BJ (cell line): ENCODE measurements at places on chromosomes 1 and 21.

GRCh38 chr1:115145226-115145625 is 55.9 kb upstream of the TSPAN2 start:
- no peak for DNase-seq

- no peak for DNase-seq
Measured at GRCh38 chr1:238370599-238370998, 479.9 kb upstream of the ZP4 start.

- DNase-seq: no peak
Measured at GRCh38 chr1:163706915-163707314, 385.2 kb downstream of the NUF2 start.

DNA sequence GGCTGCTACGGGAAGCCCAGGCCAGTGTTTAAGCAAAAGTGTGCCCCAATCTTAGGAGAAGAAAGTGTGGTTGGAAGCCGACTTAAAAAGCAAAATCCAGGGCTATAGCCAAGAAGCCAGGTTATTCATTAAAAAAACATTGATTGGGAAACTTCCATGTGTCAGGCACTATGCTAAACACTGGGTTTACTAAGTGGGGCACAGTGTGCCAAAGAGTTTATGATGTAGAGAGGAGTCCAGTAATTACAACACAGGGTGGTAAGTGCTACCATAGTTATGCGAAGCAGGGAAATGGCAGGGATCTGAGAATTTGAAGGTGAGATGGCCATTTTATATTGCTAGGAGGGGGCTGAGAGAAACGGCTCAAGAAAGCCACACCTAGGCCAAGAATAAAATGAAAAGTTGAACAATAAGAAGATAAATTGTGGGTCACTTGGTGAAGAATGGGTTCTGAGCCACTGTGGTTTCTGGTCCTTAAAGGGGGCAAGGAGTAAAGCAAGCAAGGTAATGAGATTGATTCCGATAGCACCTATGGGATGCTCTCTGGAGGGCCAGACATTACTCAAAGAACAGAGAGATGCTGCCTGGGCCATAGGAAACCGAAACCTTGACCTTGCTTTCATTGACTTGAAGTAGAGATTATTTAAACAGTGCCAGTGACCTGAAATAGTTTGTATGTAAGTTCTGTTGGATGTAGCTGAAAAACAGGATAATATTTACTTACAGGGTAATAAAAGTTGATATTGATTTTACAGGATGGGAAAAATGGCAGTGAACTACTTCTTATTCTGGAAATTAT is 177.8 kb downstream of the GIPC2 start:
- DNase-seq: no peak

DNA sequence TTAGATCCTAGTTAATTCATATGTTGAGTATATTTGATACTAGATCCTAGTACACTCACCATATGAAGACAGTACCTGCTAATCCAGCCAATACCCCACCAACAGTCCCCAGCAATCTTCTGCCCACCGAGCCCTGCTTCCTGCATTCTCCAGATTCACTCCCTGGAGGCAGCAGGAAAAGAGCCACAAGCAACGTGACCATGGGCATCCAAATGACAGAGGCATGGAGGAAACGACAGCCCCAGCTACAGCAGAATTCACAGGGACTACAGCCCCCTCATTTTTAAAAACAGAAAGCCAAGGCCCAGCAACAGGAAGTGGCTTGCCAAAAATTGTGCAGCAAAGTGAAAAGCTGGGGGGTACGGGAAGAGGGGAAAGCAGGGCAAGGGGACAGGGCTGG is 29.3 kb downstream of the ASTN1 start:
- no peak for DNase-seq
